ENCODE measurements at places on chromosomes 11 and 22.

DNA sequence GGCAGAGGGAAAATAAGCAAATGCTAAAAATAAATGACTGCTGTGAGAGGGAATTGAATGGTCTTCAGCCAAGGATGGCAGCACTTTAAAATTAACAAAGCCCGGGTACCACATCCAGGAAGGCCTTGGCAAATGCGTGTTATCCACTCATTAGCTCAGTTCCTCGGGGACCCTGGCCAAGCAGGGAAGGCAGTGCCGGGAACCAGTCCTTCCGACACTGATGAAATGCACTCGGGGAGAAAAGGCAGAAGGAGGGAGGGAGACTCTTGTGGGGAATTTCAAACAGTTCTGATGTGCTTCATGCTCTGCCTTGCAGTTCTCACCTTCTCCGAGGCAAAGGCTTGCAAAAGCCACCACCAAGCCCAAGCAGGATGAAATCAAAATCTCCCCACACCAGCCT is 38.3 kb downstream of the CLPB start:
- no peak for DNase-seq

- DNase-seq = no peak
Measured at GRCh38 chr22:39739338-39740027, 154.1 kb downstream of the ENTHD1 start.

DNA sequence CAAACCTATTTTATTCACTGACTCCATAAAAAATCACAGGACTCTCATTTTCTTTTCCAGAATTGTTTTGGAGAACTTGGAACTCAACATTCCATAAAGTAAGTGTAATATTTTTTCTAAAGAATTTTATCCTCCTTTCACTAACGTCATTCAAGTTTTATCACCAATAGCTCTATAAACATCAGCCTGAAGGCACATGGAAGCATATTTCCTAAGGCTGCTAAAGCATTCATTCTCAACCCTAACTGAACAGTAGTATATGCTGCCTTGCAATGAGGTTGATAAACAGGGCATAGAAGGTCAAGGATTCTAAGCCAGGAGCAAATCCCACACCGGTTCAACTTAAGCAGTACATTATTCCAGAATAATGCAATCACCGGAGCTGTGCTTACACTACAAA is 273.9 kb downstream of the RAB38 start:
- DNase-seq = no peak

- no peak for DNase-seq
Measured at GRCh38 chr22:42412744-42413333, 19.4 kb downstream of the NFAM1 start.
